Kasumi-1 (cell line): ENCODE measurements at places on chromosomes 3 and 15.
A peak's percentile ranks its signal among the peaks of the same experiment; 100 is the strongest.

GRCh38 chr3:37813403-37813802 lies 48.3 kb upstream of the CTDSPL start:
- no peak for DNase-seq

DNA sequence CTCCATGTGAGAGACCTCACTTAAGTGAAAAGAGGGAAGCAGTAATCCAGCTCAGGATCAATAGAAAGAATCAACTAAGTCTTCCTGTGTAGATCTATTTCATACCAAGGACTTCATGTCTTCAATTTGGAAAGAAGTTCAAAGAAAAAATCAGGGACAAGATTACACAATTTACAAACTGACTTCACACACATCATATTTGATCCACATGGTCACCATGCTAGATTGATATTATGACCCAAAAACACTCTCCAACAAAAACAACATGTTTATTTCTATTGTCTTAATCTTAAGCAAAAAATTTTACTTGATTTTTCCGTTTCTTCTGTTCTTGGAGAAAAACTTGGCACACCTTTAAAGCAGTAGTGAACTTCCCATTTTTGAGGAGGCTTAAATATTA lies 76.3 kb downstream of the THBS1 start:
- no peak for DNase-seq

DNA sequence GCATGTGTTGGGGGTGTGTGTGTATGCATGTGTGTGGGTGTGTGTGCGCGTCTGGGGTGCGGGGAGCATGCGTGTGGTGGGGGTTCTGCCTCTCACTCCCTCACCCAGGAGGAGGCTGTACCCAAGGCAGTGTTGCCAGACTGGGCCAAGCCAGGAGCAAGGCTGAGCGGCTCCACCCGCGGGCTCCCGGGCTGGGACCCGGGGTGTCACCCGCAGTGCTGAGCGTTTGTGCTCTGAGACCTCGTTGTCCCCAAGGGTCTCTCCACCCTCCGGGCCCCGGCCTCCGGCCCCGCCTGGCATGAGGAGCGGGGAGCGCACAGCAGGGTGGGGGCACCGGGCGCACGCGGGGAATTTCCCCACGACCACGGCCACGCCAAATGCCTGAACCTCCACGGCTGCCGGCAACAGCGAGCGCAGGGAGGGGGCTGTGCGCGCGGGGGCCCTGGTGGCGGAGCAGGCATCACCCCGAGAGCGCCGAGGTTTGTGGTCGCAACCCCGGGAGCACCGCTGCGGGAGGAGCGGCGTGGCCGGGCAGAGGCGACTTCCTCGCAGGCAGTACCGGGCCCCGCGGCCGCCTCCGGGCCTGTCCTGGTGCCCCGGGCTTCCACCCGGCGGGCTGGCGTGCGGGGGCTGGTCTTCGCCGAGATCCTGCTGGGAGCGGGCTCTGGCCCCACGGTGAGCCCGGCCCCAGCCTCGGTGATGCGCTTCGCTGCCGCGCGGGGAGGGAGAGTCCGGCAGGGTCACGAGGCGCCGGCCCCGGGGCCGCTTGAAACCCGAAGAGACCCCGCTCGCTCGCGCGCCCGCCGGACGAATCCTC lies 7.4 kb upstream of the OCA2 start:
- no peak for DNase-seq

DNA sequence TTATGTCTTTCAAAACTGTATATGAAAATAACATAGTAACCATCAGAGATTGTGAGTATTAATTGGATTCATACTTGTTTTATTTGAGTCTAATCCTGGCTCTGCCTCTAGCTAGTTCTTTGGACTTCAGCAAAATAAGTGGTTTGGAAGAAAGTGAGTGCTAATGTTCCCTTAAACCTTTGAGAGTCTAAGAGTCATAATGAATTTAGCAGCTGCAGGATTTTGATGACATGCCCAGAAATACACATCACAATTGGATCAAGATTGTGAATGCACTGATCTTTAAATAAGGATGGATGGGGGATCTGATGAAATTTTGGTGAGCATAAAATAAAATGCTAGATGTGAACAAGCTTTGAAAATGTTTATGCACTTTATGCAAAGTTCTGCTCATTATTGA lies 79.9 kb upstream of the FAM98B start:
- DNase-seq: no peak

GRCh38 chr15:80565398-80565797 lies 129.7 kb upstream of the ABHD17C start:
- DNase-seq: no peak

GRCh38 chr3:105040026-105040622 lies 326.6 kb upstream of the ALCAM start:
- no peak for DNase-seq

DNA sequence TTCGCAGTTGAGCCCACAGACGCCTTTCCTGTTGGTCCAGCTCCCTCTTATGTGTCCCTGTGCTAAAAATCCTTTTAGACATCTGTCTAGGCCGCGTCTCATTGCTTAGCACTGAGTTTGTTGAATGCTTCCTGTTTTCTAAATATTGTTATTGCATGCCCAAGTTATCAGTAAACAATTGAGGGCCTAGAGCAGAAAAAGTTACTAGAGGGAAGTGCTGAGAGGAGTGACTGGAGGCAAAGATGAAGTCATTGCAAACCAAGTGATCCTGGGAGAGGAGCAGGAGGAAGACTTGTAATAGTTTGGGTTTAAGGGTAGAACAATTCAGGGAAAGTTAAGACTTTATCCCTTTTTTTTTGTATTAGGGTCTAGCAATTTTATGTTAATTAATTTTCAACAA lies 88.1 kb downstream of the DCUN1D1 start:
- DNase-seq: no peak

DNA sequence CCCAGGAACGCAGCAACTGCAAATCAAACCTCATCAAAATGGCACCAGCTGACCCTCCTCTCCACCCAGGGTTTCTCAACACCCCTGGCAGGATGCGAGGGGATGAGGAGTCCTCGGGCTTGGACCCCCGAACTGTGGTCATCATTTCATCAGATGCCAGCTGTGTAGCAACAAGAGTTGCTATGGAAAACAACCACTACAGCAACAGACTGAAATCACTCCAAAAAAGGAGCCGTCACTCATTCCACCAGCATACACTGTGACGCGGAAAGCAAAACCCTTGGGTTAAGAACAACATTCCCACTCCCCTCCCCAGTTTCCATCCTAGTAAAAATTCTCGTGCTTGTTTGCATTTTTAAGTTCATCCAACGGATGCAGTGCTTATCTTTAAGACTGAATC lies 40.1 kb downstream of the VGLL4 start:
- no peak for DNase-seq

- no peak for DNase-seq
Observed at GRCh38 chr3:17399586-17399985, 342.8 kb downstream of the TBC1D5 start.

DNA sequence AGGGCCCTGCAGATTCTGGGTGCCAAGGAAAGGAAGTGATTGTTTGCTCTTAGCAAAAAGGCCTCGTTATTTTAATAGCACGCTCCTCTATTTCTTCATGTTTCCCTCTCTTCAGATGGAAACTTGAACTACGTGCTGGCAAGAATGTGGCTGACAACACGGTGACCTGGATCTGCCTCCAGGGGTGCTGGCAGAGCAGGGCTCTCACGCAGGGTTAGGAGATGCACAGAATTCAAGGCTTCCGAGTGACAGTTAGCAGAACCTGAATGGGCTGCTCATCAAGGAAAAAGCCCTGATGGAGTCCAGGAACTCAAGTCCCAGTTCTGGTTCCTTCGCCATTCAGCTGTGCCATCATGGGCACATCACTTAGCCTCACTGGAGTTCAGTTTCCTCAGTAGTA lies 22.7 kb downstream of the CYP19A1 start:
- DNase-seq: no peak

DNA sequence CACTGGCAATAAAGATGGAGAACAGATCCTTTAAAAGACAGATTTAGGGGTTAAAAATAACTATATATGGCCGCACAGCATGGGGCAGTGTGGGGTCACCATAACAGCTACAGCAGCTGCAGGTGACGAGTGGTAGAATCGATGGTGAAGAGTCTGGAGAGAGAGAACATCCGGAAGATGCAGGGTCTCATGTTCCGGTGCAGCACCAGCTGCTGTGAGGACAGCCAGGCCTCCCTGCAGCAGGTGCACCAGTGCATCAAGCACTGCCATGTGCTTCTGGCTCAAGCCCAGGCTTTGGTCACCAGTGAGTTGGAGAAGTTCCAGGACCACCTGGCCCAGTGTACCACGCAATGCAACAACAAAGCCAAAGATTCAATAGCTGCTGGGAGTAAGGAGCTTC lies 93.7 kb upstream of the IMPG2 start:
- DNase-seq: no peak

GRCh38 chr15:29747837-29748417 lies 74.3 kb downstream of the TJP1 start:
- no peak for DNase-seq

DNA sequence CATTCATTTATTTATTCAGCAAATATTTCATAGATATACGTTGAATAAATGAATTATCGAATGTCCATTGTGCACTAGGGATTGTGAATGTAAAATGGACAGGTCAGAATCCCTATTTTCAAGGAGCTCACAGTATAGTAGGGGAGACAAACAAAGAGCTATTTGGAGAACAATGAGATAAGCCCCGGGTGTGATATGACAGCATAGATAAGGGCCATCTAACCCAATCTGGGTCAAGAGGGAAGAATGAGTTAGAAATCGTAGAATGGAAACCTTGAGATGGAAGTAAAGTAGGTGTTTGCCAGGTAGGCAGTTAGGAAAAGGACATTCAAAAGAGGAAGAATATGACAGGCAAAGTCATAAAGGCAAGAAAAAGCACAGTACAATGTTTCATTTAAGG lies 132.2 kb upstream of the GOLGA6L4 start:
- DNase-seq: no peak

GRCh38 chr15:49187549-49188245 lies 17.6 kb downstream of the GALK2 start:
- no peak for DNase-seq

GRCh38 chr3:110479731-110480130 lies 591.9 kb upstream of the NECTIN3 start:
- no peak for DNase-seq

DNA sequence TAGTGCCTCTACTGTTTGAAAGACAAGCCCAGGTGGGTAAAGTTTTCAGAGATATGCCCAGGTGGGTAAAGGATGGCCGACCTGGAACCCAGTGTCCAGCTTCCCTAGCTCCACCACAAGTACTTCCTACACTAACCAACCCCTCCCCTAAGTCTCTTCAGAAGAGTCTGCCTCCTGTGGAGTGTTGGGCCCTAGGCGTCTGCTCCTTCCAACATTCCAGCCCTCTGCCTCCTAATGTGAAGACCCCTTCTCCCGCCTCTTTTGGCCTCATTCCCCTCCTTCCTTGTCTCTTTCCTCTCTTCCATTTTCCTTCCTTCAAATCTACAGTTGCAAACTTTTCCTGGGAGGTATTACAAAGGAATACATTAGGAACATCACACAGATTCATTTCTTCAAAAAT lies 38.6 kb downstream of the CNTN3 start:
- DNase-seq: no peak

GRCh38 chr15:45126535-45127158 lies 3.0 kb downstream of the DUOXA1 start:
- peak; percentile 7 for DNase-seq

DNA sequence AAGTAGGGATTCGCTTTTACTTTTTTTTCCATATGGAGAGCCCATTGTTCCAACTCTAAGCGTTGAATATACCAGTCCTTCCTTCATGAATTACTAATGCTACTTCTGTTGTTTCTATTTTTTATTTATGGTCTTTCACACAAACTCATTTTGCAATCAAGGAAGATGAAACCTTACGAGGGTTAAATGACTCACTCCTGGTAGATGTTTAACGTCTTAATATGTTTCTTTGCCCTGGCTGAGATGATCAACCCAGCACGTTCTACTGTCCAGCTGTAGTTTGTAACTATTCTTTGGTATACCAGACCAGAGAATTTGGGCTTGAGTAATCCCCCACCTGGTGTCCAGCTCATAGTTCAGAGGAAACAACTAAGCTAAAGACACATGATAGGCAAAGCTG lies 23.1 kb downstream of the CDCP1 start:
- DNase-seq: no peak

DNA sequence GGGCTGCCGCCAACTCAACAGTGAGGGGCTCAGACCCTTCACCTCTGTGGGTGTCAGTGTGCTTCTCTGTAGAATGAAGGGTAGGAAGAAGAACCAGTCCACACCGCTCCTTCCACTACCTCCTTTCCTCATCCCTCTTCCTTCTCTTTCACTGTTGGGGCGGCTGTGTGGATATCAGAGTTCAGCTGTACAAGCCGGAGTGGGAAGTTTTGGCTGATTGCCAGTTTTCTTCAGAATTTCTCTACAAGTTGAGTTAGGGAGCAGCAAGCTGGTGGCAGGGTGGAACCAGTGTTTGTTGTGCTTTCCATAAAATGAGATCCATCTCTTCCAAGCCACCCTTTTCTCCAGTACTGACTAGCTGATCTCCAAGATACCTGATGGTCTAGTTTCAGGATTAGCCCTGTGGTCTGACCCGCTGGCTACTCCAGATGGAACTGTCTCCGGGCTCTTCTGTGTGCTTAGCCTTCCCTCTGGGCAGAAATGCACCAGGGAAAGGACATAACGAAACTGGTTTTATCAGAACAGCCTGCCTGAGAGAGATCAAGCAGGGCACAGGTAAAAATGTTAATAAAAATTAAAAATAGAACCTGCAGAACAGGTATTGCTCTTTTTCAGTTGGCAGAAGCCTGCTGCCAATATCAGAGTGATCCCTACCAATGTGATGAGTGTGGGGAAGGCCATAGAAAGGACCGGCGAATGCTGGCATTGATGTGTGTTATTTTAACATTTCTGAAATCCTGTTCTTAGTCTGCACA lies 169.9 kb upstream of the TSC22D2 start:
- DNase-seq: no peak

DNA sequence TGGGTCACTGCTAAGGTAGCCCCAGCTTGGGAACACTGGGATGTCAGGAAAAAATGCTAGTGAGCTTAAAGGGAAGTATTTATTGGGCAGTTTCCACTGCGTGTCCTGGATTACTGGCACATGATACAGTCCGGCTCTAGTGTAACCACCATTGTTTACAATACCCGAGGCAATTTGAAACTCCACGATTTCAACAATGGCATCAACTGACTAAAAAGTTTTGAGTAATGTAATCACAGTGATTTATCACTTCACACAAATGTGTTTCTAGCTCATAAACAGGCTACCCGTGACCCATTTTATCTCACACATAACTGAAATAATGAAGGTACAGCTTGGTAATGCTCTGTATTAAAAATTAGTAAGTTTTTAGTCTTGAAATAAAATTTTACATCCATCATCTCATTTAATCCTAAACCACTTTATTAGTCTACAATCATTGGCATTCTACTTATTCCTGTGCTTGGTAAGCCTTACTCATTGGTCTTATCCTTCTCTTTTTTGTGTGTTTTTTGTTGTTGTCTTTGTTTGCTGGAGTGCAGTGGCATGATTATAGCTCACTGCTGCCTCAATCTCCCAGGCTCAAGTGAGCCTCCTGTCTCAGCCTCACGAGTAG lies 7.6 kb downstream of the ZMAT3 start:
- no peak for DNase-seq
